ENCODE measurements at places on chromosomes 7 and 10.

- DNase-seq, result no peak
Observed at GRCh38 chr7:72235351-72235750, 176.8 kb downstream of the CALN1 start.

- no peak for DNase-seq
Observed at GRCh38 chr10:22475651-22476600, 130.6 kb downstream of the SPAG6 start.

DNA sequence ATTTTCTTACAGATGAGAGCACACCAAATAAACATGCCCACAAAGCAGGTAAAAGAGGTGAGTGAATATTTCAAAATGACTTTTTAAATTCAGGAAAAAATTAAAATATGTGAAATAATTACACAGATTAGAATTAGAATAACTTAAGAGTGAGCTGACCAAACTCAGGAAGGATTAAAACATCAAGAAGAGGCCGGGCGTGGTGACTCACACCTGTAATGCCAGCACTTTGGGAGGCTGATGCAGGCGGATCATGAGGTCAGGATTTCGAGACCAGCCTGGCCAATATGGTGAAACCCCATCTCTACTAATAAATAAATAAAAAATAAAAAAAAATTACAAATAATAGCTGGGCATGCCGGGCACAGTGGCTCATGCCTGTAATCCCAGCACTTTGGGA lies 140.1 kb downstream of the REEP3 start:
- no peak for DNase-seq

DNA sequence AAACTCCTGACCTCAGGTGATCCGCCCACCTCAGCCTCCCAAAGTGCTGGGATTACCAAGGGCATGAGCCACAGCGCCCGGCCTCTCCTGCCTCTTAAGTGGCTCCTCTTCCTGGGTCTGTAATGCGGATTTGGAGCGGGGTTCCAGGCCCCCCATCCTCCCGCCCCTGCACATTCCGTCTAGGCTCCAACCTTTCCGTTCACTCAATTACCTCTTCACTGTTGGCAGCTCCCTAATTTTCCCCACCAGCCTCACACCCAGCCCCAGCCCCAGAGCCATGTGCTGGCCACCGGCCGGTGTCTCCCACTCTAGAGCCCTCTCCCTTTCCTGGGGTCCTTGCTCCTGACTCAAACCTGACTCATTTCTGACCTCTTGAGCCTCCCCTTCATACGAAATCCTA lies 16.6 kb downstream of the ASB13 start:
- no peak for DNase-seq

- DNase-seq, result no peak
Observed at GRCh38 chr10:34433241-34434076, 381.6 kb downstream of the PARD3 start.

Data from foreskin keratinocyte (primary cell).